ENCODE measurements at places on chromosomes 11 and 22. TPM values are rescaled to one million over a fixed set of nuclear protein-coding genes. Genes with fewer than 3 reads are reported as not detected.

GRCh38 chr11:117096201-117096991, 1.8 kb downstream of the SIK3 start:
- ATAC-seq = no peak

DNA sequence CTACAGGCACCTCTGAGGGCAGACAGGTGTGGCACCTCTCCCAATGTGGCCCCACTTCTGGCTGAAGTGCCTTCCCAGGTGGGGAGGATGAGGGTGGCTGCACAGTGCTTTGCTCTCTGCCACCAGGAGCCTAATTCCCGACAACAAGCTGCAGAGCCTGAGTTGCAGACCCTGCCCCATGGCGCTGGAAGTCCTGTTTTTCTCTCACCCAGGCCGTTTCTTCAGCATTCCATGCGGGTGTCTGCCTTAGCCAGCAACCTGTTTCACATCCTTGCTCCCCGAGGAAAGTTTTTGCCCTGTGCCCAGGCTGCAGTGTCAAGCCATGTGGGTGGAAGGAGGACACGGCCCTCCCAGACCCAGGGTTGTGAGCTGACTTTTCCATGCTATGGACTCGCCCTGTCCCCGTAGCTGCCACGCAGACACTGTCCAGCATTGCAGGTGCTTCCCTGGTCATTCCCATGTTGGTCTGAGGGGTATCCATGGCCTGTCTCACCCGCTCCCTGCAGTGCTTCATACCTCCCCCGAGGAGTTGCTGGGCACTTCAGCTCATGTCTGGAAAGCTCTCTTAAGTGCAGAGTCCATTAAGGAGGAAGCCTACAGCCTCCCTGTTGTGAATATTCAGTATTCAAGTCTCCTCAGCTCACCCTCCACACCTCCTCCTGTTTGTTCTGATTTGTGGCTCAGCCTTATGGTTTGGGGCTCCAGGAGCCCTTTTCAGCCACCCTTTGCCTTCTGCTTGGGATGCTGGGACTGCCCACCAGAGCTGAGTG, 2.9 kb downstream of the DAGLA start:
- no peak for ATAC-seq

GRCh38 chr11:95378789-95379188, 147.8 kb upstream of the SESN3 start:
- no peak for ATAC-seq

- no peak for ATAC-seq
Measured at GRCh38 chr11:19775622-19776021, 63.0 kb downstream of the NAV2 start.

GRCh38 chr11:89347071-89347470, 144.1 kb downstream of the NOX4 start:
- peak; percentile 81 for ATAC-seq

- no peak for ATAC-seq
Measured at GRCh38 chr11:31921081-31921480, 110.0 kb upstream of the PAX6 start.

GRCh38 chr11:46649180-46649738, 31.9 kb downstream of the ATG13 start:
- ATAC-seq = peak; percentile 49

GRCh38 chr22:44200855-44201550, 20.3 kb downstream of the PARVG start:
- ATAC-seq = no peak

DNA sequence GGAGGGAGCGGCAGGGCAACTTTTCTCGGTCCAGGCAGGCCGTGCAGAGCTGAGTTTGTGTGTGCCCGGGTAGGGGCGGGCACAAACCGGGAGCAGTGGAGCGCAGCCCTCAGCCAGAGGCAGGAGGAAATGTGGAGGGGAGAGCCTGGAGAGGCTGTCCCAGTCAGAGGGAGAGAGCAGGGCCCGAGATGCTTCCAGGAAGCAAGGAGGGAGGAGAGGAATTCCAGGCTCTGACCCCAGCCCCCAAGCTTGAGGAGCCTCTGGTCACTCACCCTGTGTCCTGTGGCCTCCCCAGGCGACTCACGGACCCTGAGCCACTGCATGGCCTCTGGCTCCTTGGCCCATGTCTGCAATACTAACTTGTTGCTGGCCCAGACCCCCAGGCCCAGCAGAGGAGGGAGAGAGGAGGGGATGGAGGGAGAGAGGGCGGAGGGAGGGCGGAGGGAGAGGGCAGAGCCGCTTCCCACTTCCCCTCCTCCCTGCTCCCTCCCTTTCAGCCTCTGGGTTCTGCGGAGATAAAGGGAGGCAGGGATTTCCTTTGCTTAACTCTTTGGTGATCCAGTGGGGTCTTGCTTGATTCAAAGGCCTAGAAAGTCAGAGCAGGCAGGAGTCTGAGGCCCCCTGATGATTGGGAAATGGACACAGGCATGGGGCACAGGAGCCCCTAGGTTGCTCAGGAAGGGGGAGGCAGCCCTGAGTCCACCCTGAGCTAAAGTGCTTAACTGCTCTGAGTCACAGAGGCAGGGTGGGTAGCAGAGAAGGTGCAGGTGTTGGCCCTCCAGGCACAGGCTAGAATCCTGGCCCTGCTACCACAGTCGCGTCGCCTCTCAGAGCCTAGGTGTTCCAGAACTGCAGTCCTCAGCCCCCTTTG, at the start of gene C1QTNF6:
C1QTNF6 (minus strand) TSS at position 357 of the 871 bp plus-strand sequence; CDS start at position 323, 34 bp downstream.
- ATAC-seq = peak; percentile 56

DNA sequence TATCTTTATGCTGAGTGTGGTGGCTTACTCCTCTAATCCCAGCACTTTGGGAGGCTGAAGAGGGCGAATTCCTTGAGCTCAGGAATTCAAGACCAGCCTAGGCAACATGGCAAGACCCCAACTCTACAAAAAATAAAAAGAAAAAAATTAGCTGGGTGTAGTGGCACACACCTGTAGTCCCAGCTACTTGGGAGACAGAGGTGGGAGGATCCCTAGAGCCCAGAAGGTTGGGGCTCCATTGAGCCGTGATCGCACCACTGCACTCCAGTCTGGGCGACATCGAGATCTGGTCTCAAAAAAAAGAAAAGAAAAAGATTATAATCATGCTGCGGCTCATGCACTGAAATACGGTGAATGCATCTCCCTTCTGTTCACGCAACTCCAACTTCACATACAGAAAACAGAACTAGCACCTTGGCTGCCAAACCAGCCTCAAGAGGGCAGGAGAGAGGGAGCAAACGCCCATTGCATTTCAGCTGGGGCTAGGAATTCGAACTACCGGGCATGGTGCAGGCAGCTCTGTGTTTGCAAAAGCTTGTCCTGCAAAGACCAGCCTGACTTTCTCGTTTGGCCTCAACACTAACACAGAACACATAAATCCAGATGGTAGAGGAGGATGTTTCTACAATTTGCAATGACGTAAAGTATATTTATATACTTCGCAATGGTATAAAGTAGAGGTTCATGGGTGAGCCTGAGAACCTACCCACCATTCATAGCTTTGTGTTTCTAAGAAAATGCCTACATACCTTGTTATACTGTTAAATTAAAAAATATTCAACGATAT, 6.3 kb upstream of the SYNGR1 start:
- peak; percentile 82 for ATAC-seq

DNA sequence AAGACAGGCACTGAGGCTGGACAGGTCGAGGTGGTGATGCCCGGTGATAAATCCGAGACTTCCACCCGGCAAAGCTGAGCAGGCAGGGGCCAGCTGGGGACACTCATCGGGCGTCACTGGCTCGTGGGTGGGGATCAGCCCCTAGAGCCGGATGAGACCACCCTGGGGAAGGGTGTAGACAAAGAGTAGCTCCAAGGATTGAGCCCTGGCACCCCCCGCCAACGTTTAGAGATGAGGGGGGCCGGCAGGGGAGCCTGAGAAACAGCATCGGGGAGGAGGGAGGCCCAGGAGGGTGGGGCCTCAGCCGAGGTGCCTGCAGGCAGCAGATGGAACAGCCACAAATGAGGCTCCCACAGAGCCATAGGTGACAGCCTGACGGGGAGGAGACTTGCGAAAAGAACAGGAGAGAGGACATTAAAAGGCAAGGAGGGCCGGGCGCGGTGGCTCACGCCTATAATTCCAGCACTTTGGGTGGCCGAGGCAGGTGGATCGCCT, 27.4 kb upstream of the CBX7 start:
- ATAC-seq = peak; percentile 28

DNA sequence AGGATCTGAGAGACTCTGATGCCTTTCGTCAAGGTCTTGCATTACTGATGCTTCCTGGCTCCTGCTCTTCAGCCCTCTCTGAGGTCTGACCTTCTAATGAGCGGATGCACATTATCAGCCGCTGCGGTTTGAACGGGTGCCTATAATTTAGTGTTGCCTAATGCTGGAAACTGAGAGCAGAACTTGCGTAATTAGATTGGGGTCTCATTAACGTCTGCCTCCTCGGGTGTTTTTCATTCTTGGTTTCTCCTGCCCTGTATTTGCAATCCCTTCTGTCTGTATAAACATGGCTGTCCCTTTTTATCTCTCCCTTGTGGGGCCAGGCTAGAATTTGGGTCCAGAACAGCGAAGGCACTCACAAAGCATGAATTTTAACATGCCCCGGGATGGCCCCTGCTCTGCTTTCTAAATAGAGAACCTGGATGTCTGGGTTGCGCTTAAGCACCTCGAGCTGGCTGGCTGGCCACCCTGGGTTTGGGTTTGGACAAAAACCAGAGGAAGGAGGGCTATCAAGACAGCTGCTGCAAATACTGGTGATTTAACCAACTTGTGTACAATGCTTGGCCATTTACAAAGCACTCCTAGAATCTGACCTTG, 118.6 kb downstream of the TIMP3 start:
- ATAC-seq = no peak

DNA sequence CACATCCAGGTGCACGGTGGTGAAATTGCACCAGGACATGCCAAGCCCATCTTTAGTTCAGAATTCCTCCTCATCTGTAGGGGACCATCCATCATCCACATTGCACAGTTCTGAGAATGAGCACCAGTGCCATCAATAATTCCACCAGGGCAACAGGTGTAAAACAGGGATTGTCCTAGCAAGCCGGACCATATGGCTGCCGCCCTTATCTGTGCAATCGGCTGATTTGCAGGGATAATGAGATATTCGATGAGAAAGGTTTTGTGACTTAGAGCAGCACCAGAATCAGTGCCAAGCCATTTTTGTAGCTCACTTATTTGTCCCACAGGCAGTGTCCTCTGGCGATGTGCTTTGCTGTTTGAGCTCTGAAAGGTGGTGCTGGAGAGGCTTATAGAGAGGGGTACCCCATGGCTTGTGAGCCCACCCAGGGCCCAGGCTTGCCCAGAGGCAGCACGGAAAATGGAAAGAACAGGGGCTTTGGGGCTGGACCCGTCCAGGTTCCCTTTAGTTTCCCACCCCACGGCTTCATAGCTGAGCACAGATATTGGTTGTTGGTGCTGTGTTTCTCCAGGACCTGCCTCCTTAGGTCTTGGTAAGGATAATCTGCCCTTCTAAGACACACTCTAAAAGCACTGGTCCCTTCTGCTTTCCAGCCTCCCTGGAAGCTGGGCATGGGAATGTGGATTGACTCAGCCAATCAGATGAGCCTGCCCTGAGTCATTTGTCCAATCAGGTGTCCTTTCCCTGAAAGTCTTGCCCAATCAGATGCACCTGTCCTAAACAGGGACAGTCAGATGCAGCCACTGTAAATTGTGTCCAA, 84.0 kb upstream of the SHANK2 start:
- ATAC-seq = no peak

DNA sequence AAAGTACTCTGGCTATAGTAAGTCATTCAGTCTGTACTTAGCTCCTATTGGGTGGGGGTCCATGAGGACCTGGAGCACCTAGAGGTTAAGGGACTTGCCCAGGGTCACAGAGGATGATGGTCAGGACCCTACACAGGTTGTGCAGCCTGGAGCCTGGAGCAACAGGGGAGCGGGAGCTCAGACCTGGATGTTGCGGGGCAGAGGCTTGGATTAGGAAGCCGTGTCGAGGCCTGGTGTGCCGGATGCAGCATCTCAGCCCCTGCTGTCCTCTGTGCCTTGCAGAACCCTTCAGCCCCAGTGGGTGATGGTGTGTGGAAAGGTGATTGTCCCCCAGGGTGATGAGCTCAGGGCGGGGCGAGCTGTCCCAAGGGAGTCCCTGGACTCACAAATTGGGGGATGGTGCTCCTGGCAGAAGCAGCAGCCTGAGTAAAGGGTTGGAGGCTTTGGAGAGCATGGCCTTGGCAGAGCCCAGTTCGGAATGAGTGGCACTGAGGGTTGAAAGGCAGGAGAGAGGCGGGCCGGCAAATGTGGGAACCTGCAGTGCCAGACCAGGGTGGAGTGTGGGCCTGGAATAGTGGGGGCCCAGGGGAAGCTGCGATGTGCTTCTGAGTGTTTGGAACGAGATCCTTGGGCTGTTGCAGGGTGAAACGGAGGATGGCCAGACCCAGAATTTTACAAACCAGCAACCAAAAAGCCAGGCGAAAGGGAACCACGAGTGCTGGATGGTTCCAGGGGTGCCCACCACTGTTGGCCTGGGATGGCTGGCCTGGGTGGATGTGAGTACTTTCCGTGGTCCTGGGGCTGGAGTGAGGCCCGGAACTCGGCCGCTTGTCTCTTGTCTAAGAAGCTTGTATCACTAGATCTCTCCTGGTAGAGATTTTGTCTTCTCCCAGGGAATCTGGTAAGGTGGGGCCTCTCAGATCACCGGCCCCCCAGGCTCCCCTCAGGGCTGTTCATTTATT, 2.9 kb downstream of the TPCN2 start:
- no peak for ATAC-seq

GRCh38 chr11:95242091-95242844, 11.3 kb upstream of the SESN3 start:
- no peak for ATAC-seq

- no peak for ATAC-seq
Measured at GRCh38 chr11:11558826-11559225, 63.0 kb downstream of the GALNT18 start.

DNA sequence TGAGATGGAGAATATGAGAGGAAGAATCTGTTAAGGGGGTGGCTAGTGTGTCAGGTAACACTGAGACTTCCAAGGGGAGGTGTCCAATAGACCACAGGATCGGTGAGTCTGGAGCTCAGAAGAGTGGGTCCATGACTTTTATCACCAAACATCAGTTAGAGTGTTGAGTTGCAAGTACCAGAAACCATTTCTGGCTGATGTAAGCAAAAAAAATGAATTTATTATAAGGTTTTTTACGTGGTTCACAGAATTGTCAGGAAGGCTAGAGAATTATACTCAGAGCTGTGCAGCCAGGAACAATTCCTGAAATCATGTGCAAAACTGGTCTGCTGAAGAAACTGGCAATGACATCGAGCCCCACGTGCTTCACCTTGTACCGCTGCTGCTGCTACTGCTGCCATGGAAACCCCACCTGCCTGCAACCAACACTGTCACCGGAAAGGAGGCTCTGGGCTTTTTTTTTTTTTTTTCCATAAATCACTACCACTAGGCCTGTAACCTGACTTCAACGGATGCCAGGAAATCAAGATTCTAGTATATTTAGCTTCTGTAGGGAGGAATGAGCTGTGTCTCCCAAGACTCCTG, 16.6 kb upstream of the STK33 start:
- peak; percentile 93 for ATAC-seq

DNA sequence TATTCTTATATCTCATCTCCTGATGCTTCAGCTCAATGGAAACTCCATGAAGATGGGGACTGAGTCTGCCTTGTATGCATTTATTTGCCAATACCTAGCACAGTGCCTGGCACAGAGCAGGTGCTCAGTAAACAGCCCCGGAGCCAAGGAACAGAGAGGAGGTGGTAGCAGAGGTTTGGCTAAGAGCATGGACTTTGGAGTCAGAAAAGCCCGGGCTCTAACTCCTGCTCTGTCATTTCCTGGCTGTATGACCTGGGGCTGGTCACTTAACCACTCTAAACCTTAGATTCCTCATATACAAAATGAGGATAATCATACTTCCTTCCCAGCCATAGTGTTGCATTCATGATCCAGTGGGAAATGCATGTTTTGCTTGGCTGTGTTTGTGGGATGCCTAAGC, 36.6 kb downstream of the TP53I11 start:
- ATAC-seq = no peak

Gene CD6
- total RNA-seq = 0.63 TPM

Gene SOX6
- total RNA-seq = 2.3 TPM

Gene SLC17A6
- not detected for total RNA-seq

Gene SYT7
- total RNA-seq = 13.6 TPM

Gene KDELR3
- 2.2 TPM for total RNA-seq

Data from motor neuron (in vitro differentiated cells).